ENCODE measurements at places on chromosomes 7 and 10. TPM values are rescaled to one million over a fixed set of nuclear protein-coding genes. Genes with fewer than 3 reads are reported as not detected.

Gene AKR1C8
- polyA plus RNA-seq = 0.32 TPM

- peak; percentile 39 for DNase-seq
Measured at GRCh38 chr10:14879124-14879927, 660 bp downstream of the SUV39H2 start.

DNA sequence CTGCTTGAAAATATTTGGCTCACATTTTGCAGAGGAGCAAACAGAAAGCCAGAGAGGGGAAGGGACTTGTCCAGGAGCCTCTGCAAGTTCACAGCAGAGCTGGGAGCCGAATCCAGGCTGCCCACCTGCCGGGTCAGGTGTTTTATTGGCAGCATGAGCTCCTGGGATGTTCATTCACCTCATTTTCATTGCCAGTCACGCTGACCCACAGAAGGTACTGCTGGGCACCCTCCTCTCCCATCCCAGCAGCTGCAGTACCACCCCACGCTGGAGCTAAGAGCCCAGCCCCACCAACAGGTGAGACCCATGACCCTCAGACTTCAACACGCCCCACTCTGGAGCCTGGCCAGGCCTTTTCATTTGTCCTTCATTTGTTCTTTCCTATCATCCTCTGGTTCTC is 102.7 kb downstream of the GRID1 start:
- no peak for DNase-seq

GRCh38 chr7:43764807-43765491 is 6.5 kb downstream of the BLVRA start:
- no peak for DNase-seq

DNA sequence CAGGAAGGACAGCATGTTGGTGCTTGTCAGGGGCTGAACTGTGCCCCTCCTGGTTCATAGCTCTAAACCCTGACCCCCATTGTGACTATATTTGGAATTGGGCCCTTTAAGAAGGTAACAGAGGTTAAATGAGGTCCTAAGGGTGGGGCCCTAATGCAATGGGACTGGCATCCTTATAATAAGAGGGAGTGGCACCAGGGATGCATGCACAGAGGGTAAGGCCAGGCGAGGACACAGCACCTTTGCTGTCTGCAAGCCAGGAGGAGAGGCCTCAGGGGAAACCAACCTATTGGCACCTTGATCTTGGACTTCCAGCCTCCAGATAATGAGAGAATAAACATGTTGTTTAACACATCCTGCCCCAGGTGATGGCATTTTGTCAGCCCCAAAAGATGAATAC is 61.3 kb upstream of the EBF3 start:
- DNase-seq = no peak

Measured in right cardiac atrium (tissue), 5 donors.